ENCODE measurements at places on chromosomes 13 and 19.
A peak's percentile ranks its signal among the peaks of the same experiment; 100 is the strongest.

DNA sequence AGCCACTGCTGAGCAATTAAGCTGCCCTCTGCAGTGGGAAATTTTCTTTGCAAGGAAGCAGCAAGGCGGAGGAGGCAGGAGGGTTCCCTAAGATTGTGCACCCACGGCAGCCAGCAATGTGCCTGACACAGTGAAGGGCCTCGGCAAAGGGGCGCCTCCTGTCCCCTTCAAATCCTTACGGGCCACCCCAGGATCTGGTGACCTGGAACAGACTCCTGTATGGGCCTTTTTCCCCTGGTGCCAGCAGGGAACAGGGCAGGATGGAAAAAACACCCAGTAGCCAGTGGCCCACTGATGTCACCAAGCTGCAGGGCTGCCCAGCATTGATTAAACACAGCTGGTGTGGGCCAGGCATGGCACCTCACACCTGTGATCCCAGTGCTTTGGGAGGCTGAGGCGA, 86.7 kb downstream of the GNG7 start:
- DNase-seq = no peak

GRCh38 chr13:24008679-24009078, 111.4 kb upstream of the C1QTNF9B start:
- no peak for DNase-seq

GRCh38 chr13:113547238-113547971, 37.1 kb upstream of the TFDP1 start:
- DNase-seq = no peak

GRCh38 chr19:18239303-18239702, 13.1 kb upstream of the PDE4C start:
- no peak for DNase-seq

GRCh38 chr19:16626796-16627192, 1.2 kb downstream of the MED26 start:
- no peak for DNase-seq

DNA sequence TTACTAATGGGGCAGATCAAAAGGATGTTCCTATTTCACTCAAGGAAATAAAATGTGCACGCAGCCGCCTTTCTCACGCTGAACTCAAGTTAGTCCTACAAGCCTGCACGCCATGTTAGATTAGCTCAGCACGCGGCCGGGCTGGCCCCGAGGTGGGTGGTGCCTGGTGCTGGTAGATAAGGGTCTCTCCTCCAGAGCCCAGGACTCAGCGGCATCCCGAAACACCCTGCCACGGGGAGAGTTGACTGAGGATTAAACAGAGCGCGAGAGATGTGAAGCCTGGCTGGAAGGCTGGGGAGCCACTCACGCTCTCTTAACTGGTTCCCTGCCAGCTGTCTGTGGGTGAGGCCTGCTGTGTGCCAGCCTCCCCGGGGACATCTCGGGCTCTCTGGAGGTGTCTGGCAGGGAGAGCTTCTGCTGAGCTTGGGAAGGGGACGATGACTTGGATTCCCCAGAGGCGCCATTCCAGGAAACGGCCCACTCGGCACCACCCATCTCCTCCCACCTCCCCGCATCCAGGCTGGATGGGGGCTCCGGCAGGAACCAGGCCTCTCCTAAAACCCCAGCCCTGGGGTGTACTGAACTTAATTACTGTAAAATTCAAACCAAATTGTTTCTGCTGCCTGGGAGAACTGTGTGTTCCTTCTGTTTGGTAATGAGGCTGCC, 122.2 kb downstream of the KDM4B start:
- peak; percentile 65 for DNase-seq

DNA sequence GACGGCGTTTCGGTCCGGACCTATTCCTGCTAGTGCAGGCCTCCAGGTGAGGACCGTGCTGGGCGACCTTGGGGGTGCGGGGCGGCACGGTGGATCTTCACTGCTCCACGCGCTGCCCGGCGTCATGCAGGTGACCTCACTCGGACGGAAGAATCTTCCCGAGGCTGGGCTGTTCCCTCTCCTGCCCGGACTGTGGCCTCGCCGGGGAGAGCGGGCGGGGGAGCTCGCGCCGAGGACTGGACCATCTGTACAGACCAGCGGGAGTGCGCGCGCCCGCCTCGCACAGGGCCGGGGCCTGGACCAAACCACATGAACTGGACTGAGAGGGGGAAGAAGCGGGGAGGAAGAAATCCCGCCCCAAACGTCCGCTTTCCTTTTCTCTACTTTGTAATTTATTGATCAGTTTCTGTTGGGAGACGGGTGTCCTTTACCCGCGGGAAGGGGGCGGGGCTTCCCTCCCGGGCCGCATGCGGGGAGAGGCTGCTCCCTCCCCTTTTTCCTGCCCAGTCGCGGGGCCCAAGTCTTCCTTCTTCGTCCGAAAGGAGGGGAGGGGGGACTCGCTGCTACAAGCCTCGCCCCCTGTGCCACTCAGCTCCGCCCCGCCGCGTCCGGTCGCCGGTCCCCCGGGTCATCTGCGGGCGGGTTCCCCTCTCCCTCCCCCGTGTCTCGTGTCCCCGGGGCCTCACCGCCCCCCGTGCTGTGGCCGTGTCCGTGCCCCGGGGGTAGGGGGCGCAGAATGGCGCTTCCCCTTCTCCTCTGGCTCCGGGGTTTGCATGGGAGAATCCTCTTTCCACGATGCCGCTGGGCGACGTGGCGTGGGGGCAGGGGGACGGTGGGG, 4.9 kb downstream of the HRC start:
- DNase-seq = peak; percentile 84

DNA sequence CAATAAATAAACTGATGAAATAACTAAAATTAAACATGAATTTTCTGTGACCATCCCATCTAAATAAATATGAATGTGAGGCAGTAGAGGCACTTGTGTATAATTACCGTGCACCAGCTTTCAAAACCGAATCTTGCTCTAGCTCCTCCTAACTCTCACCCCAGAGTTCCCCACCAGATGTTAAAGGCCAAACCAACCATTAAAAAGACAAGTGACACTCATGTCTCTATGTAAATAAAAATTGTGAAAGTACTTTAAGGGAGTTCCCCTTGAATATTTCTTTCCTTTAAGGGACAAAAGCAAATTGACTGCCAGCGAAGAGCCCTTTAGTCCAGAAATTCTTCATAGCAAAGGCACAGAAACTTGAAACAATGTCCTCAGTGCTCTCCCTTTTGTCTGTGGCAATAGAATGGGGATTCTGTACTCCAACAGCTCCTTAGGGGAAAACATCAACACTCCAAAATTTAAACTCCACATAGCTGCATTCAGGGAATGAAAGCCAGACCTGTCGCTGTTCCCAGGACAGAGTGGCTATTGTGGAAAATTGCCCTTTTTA, 101.7 kb upstream of the SOX21 start:
- DNase-seq = no peak

DNA sequence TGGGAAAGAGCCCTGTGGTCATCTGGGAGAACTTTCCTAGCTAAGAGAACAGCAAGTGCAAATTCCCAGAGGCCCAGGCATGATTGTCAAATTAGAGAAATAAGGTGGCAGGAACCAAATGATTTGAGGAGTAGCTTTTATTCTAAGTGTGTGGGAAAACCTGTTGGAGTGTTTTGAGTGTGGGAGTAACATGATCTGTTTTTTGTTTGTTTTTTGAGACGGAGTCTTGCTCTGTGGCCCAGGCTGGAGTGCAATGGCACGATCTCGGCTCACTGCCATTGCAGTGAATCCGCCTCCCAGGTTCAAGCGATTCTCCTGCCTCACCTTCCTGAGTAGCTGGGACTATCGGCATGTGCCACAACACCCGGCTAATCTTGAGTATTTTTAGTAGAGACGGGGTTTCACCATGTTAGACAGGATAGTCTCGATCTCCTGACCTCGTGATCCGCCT, 2.4 kb downstream of the SAE1 start:
- no peak for DNase-seq

GRCh38 chr13:50599927-50600326, 243.6 kb downstream of the DLEU7 start:
- DNase-seq = no peak

GRCh38 chr19:46216612-46217011, 12.9 kb upstream of the IGFL1 start:
- no peak for DNase-seq
